ENCODE measurements at places on chromosomes 6 and 20. TPM values are rescaled to one million over a fixed set of nuclear protein-coding genes. Genes with fewer than 3 reads are reported as not detected.

GRCh38 chr6:42820512-42821340 lies 38.9 kb downstream of the BICRAL start:
- peaks cover 10% of the 10 kb centered on the region for H3K4me1 ChIP-seq
- H3K36me3 ChIP-seq, result no peaks in the 10 kb centered on the region
- no peak overlapping the region for H3K4me3 ChIP-seq
- no peaks in the 10 kb centered on the region for H3K27me3 ChIP-seq
- peak overlapping the region; percentile 72 for H3K27ac ChIP-seq
- peak; percentile 27 for DNase-seq

DNA sequence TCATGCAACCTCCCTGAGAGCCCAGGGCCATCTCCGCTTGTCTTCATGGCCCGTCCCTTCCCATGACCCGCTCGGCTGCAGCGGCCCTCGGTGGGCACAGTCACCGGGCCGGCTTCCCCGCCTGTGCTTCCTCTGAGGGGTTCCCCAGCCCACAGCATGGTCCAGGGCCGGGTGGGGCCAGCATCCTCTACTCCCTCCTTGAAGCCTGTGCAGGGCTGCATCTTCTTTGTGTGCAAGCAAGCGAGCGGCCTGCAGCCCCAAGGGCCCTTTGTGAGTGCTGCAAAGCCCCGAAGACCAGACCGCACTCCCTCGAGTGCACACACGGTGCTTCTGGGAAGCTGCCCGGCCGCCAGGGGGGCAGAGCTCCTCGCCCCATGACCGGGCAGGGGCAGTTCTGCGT lies 265.8 kb downstream of the TAF4 start:
- H3K27me3 ChIP-seq, result no peaks in the 10 kb centered on the region
- no peak overlapping the region for H3K27ac ChIP-seq
- DNase-seq, result no peak
- H3K4me3 ChIP-seq, result no peak overlapping the region

The HLA-DMA gene
- 54.5 TPM for polyA plus RNA-seq

The CHMP4B gene
- polyA plus RNA-seq, result 114 TPM

The DEFB132 gene
- not detected for polyA plus RNA-seq

Data from testis (tissue), 5 donors.